Activated CD4-positive, alpha-beta T cell treated with anti-CD3 and anti-CD28 coated beads for 36 hours (primary cell): ENCODE measurements at places on chromosomes 16 and 17. TPM values are rescaled to one million over a fixed set of nuclear protein-coding genes. Genes with fewer than 3 reads are reported as not detected.
A peak's percentile ranks its signal among the peaks of the same experiment; 100 is the strongest.

Gene CA5A
- not detected for total RNA-seq

DNA sequence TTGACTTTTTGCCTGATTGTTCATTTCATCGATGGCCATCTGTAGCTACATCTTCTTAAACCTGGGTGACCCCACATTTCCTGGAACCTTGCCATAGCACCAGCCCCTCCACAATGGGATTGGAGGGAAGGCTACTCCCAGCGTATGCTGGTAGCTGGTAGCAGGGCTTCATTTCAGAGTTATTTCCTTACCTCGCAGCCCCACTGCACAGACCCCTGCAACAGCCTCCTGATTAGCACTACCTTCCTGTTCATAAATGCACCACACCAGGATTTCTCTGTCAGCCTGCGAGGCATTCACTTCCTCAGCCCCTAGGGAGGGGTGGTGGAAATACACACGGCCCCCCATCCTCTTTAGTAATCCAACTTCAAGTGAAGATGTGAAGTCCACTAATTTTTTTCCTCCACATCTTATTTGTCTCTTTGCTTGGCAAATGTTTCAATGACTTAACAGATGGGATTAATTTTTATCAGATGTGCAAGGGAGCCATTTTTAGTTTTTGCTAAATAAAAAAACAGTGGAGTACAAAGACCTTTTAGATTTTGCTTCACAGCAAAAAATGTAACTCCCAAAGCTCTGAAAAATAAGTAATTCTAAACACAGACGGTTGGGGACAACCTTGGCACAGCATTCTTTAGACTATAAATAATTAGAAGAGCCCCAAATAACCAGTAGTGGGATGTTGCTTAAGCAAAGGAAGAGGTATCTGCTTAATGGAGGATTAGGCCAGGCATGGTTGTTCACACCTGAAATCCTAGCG, 76.6 kb downstream of the CLEC16A start:
- no peak for DNase-seq

Gene KLHL10
- 0.21 TPM for total RNA-seq

- DNase-seq: no peak
These were observed 13.7 kb downstream of the ACSM1 start for GRCh38 chr16:20683812-20684211.

- DNase-seq: no peak
These were observed 16.0 kb downstream of the CEP295NL start for GRCh38 chr17:78886954-78887353.

- no peak for DNase-seq
These were observed 174.3 kb upstream of the TBX2 start for GRCh38 chr17:61225178-61225882.

- DNase-seq: no peak
These were observed 215.9 kb downstream of the RPTOR start for GRCh38 chr17:80760511-80760911.

Gene PRRT2
- total RNA-seq: 0.64 TPM

DNA sequence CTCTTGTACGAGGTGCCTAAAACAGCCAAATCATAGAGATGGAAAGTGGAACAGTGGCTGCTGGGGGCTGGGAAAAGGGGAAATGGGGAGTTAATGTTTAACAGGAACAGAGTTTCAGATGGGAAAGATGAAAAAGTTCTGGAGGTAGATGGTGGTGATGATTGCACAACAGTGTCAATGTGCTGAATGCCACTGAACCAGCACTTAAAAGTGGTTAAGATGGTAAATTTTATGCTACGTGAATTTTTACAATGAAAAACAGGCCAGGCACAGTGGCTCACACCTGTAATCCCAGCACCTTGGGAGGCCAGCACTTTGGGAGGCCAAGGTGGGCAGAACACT, 130.4 kb downstream of the C16orf78 start:
- DNase-seq: no peak

DNA sequence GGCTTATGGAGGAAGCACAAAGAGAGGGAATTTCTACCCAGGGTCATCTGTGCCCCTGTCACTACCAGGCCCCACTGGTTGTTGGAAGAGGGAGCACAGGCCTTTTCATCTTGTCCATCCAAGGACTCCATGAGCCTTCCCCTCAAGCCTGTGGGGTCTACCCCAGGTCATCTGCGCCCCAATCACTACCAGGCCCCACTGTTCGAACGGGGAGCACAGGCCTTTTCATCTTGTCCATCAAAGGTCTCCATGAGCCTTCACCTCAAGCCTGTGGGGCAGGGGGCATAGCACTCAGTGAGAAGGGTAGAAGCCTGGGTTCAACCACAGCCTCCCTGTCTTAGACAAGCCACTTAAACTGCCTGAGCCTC, 101.5 kb upstream of the CDH5 start:
- DNase-seq: no peak

Gene C16orf89
- not detected for total RNA-seq

DNA sequence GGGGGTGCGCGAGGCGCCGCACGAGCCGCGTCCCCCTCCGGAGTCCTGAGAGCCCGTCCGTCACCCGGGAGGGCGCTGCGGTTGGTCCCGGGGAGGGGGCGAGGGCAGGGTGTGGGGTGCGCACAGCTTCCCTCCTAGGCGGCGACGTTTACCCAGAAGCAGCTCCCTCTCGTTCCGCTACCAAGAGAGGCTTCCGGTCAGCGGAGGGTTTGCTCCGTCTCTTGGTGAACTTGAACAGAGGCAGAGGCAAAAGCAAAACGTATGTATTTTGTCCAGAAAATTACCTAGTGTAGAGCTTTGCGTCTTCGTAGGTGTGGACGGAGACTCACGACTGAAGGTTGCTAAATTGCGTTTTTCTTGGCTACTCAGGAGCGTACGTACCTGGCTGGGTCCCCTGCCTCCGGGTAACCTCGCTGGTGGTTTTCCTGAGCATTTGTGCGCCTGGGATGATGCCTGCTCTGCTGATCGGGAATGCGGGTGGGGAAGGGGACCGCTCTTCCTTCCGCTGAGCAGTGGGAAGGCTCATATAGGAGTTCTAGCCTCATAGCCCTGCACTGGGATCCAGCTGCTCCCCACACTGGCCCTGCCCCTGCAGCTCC, 833 bp downstream of the WSCD1 start:
- DNase-seq: peak; percentile 9

Gene RNF227
- 5.6 TPM for total RNA-seq

Gene DEXI
- 33.8 TPM for total RNA-seq

Gene NPW
- 2.8 TPM for total RNA-seq

- no peak for DNase-seq
These were observed 88.8 kb downstream of the ARHGAP44 start for GRCh38 chr17:12877953-12878669.

DNA sequence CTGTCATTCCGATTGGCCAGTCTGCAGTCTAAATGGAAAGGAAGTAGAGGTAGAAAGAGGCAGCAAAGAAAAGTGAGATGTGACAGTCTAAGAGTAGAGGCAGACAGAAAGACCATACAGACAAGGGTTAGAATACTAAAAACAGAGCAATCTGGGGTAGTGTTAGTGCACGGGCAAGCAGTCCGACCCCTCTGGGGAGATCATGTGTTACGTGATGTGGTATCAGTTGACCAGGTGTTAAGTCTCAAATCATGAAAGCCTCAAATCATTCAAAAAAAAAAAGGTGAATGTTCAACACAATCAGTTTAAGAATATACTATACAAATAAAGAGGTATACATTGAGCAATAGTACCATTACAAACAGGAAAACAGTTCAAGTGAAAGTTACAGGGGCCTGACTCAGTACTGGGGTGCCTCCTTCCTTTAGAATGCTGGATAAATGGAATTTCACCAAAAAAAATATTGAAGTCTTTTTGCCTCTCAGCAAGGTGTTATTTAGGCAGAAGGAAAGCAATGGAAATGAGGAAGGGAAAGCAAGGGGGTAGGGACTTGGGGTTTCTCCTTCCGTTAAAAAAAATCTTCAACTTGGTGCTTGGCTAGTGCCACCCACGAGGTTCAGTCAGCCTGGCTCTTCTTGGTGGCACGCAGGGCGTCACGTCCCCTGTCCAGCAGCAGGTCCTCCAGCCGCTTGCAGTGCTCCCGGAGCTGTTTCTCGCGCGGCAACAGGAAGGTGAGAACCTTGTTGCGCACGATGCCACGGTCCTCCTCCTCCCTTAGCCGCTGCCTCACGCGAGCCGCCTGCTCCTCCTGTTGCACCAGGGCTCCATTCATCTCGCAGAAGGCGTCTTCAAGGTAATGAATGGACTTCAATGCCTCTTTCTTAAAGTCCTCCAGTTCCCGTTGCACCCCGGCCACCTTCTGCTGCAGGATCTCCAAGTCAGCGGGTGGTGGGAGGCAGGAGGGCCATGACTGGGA, 616 bp downstream of the CCDC182 start:
- DNase-seq: no peak

- DNase-seq: peak; percentile 44
These were observed 22.9 kb downstream of the ACSF3 start for GRCh38 chr16:89116341-89117226.
